NCI-H1105 (cell line): ENCODE measurements at places on chromosomes 5 and 9.

- no peak for DNase-seq
Measured at GRCh38 chr9:96015876-96016686, 140.6 kb downstream of the ERCC6L2 start.

GRCh38 chr5:10876006-10876744 is 115.1 kb upstream of the DAP start:
- DNase-seq: no peak

DNA sequence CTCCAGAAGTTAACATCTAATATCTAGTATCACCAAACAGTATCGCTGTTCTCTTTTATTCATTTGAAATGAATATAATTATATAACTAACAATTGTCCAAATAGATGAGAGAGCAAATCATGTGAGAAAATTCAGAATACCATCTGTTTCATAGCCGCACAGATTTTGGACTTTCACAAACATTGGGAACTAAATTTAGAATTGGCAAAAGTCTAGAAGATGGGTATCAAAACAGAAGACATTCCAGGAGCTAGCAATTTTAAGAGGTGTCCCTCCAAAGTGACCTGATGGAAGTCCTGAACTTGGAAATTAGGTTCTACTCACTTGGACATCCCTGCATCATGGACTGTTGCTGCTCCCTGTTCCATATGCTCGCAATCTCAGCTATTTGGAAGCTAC is 57.0 kb upstream of the FSD1L start:
- DNase-seq: no peak

DNA sequence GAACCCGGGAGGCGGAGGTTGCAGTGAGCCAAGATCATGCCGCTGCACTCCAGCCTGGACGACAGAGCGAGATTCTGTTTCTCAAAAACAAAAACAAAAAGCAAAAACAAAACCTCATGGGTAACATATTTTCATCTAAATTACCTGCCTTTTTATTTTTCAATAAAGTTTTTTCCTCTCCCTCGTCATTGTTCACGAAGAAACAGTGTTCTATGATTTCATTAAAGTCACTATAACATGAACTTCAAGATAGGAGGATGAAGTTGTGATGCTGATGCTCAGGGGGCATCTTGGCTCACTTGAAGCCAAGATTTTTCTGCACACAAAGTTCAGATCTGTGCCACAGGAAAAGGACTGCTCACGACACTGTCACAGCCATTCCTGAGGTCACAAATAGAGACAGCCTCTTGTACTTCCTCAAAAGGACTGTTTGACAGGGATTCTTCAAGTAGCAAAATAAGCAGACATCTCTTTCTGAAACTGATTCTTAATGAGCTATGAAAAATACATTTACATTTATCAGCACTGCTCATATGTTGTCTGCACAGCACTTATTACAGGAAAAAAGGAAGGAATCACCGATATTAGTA is 16.1 kb downstream of the NIPSNAP3B start:
- no peak for DNase-seq

GRCh38 chr9:101737165-101737704 is 1.2 kb downstream of the GRIN3A start:
- DNase-seq: no peak

DNA sequence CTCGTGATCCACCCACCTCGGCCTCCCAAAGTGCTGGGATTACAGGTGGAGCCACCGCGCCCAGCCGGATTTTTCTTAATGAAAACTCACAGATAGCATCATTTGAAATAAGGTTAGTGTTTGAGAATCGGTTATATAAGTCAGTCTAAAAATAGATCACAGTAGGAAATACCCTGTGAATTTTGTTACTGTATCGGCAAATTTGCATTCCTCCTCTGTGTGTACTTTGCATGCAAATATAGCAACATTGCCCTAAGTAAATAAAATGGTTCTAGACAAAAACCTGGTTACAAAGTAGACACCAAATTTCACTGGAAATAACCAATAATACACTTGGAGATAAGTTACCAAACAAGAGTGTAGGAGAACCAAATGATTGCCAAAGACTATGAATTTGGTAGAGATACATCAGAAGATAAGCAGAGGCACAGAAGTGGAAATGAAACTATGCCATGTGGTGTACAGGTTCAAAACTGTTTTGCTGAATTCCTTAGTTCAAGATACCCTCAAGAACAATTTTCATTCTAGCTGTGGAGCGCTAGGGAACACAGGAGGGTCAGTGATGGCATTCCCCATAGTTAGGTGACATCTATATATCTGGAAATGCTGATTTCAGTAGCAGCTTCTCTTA is 58.1 kb downstream of the ICE1 start:
- no peak for DNase-seq

DNA sequence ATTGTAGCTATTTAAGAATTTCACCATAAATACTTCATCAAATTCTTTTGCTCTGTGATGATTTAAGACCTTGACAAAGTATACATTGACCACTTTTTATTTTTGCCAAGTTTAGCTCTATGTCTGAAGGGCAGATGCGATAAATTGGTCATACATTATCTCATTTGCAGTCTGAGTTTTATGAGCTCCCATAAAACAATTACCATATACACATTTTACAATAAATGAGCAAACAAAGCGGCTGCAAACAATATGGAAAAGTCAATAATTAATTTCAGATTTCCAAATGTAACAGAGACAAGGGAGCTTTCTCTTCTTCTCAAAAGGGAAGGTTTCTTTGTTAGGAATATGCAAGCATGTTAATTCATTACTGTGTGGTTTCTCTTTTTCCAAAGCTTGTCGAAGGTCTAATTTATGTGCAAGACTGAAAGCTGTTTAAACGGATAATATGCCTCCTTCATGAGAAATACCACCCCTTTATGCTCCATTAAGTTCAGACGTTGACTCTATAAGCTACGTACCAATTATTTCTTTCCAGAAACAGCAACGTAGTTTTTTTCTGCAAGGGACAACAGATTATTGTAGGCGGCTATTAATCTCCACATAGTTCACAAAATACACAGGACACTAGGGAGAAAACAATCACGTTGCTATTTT is 7.0 kb upstream of the IZUMO3 start:
- no peak for DNase-seq

DNA sequence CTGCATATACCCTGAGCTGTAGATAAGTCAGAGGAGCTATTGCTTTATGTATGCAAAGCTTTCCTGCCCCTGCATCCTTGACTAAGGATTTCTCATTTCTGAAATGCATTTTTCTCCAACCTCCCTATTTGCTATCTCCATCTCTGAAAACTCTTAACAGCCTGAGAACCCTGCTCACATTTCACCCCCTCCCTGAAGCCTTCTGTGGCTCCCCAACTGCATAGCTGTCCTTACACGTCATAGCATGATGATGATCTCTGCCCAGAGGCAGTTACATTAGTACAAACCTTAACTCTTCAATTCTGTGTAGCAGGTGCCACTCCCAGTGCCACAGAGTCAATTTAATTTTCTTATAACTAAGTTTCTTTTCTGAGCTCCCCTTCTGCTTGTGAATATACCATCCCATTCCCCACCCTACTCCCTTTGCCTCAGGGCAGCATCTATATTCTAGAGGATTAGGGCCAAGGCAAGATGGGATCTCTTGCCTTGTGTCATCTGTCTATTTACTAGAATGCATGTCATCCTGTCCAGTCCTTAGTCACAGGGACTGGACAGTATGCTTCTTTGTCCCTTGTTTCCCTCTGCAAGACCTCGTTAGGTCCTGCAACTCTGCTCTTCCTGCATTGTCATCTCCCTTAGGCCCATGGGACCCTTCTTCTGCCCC is 149.7 kb upstream of the SPRY4 start:
- DNase-seq: no peak

GRCh38 chr9:87889882-87890252 is 7.2 kb downstream of the SPATA31E1 start:
- DNase-seq: no peak

DNA sequence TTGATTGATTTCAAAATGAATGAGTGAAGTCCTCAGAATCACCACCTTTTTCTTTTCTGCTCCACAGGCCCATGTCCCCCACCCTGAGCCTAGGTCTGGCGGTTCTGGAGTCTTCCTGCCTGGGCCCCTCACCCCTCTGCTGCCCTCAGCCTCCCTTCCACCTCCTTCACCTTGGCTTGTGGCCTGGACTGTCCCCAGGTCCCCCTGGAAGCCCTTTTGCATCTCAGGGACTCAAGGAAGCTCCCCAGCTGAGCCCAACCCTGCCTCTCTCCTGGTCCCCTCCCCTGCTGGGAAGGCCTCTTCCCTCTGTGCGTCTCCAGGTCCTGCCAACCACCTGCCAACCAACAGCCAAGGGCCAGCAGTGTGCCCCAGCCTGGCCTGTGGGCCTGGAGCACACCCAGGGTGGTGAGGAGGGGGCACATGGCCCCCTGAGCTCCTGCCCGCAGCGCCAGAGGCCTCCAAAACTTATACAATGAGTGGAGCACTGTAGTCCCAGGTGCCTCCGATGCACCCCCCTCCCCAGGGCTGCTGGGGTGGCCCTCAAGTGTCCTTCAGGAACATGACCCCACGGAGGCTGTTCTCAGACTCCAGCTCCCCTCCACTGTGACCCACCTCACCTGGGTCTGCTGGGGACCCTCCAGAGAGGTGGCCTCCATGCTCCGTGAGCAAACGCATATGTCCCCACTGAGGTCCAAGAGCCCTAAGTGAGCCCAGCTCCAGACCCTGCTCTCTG is 20.3 kb downstream of the GLT6D1 start:
- no peak for DNase-seq

DNA sequence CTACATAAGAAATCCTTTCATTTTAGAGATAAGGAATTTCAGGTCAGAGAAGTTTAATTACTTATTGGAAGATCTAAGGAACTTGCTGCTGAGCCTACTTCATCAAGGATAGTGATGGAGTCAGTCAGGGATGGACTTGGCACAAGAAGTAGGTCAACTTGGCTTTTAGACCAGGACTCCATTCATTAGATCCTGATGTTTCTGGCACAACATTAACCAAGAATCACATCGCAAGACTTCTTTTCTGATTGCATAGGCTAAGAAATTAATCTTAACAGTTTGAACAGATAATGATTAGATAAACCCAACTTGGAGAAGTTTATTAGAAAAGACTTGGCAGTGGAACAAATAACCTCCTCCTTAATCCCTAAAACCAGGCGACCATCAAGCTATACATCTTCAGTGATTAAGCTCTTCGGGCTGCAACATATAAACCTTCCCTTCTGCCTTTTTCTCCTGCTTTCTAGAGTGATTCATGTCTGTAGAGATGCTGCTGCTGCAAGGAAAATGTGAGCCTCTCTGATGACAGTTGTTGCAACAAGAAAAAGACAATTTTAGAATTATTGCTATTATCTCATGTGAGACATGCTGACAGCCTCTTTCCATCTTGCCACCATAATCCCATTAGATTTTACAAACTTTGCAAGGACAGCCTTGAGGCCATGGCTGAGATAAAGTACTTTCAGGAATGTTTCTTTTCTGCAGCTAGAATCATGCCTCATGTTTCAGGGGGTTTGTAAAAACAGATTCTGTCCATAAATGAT is 207.9 kb upstream of the SLC27A6 start:
- no peak for DNase-seq

GRCh38 chr5:128290152-128290858 is 206.7 kb downstream of the SLC12A2 start:
- no peak for DNase-seq

GRCh38 chr9:4572184-4572826 is 82.0 kb downstream of the SLC1A1 start:
- no peak for DNase-seq

- DNase-seq: no peak
Measured at GRCh38 chr5:131515348-131515747, 119.7 kb downstream of the RAPGEF6 start.

- no peak for DNase-seq
Measured at GRCh38 chr5:74326571-74327338, 313.8 kb downstream of the ENC1 start.

GRCh38 chr5:90141984-90142383 is 267.6 kb downstream of the CETN3 start:
- DNase-seq: no peak

DNA sequence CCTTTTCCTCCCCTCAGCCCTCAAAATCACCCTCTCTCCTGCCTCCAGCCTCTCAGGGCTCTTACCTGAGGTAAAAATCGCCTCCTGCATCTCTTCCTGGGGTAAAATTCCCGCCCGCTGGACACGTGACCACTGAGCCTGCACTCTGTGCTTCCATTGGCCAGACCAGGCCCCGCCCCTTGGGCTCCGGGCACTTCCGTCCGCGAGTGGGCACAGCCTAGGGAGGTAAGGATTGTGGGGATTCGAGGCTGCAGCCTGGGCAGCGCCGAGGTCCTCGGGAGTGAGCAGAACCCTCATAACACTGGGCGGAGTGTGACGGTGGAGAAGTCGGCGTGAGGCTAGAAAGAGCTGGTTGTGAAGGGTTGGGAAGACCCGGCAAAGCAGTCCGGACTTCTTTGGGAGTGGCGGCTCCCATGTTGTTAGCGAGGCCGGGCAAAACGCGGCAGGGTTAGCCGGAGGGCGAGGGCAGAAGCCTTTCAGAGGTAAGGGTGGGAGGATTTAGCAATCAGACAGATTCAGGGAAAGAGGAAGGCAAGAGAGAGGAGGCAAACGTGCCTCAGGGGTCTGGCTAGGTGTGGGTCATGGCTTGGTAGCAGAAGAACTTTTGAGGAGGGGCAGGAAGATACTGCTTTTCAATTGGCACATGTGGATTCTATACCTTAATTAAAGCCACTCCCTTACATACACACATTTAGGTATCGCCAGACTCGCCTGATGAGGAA is at the start of gene SHOC1:
TSS of gene SHOC1 (minus strand) at position 103 of the 722 bp plus-strand sequence. CDS start 3,519 bp downstream, outside the sequence.
- no peak for DNase-seq

GRCh38 chr5:104048231-104048630 is 485.6 kb upstream of the NUDT12 start:
- no peak for DNase-seq

GRCh38 chr9:32161720-32162119 is 222.7 kb upstream of the ACO1 start:
- DNase-seq: no peak

GRCh38 chr9:26311463-26311995 is 581.1 kb downstream of the CAAP1 start:
- DNase-seq: no peak

- DNase-seq: no peak
Measured at GRCh38 chr9:20355022-20355421, 267.3 kb downstream of the MLLT3 start.

GRCh38 chr9:272251-273213 is 57.9 kb downstream of the DOCK8 start:
- DNase-seq: no peak

GRCh38 chr5:21820527-21820926 is 1032.6 kb downstream of the CDH12 start:
- no peak for DNase-seq

DNA sequence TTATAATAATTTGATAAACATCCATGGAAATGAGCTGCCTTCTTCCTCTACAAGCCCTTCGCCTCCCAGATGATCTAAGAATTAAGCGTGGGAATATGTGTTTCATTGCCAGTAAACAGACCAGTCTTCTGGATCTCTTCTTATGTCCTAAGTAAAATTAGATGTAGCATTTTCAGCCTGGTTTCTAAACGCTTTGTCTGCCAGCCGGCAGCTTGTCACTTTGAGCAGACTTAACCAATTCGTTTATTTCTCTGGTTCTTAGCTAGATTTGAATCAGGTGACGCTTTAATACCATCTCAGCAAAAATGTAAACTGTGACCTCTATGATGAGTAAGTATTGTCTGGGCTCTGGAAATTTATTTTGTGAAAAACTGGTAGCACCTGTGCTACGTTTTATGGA is 380.6 kb upstream of the NUDT12 start:
- DNase-seq: no peak
